MG63 (cell line): ENCODE measurements at places on chromosomes 4 and X. TPM values are rescaled to one million over a fixed set of nuclear protein-coding genes. Genes with fewer than 3 reads are reported as not detected.

- DNase-seq = no peak
Measured at GRCh38 chrX:17595456-17596035, 141.7 kb upstream of the SCML1 start.

- no peak for DNase-seq
Measured at GRCh38 chr4:181077341-181077740, 1165.9 kb upstream of the TENM3 start.

- no peak for DNase-seq
Measured at GRCh38 chr4:8600686-8601085, 8.1 kb downstream of the CPZ start.

DNA sequence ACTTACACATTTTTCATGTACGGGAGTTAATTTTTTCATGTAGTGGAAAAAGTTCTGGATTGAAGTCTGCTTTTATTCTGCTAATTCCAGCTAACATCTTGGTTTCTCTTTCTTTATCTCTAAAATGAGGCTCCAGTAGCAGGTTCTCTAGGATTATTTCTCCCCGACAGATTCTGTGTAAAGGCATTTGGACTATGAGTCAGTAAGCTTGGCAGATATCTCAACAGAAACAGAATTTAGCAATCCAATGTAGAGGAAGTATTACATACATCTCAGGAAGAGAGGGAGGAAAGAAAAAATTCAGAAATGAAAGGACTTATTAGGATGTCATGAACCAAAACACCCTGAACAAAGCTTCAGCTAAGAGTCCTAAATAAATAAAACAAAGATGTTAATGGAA lies 1682.3 kb upstream of the TENM3 start:
- DNase-seq = no peak

GRCh38 chr4:186920483-186920882 lies 196.8 kb upstream of the FAT1 start:
- no peak for DNase-seq

- no peak for DNase-seq
Measured at GRCh38 chr4:2624782-2625530, 88.5 kb downstream of the FAM193A start.

- no peak for DNase-seq
Measured at GRCh38 chr4:27024805-27025204, 164.2 kb downstream of the STIM2 start.

CXCL6 gene
- 1.5 and 7.6 TPM in 2 replicates for total RNA-seq

GASK1B gene
- 2.0 and 4.1 TPM in 2 replicates for total RNA-seq

TBC1D19 gene
- total RNA-seq = 10.0 and 14.4 TPM in 2 replicates

ODAPH gene
- total RNA-seq = not detected in 2 replicates
